ENCODE measurements at places on chromosomes 3 and 15. TPM values are rescaled to one million over a fixed set of nuclear protein-coding genes. Genes with fewer than 3 reads are reported as not detected.

GRCh38 chr3:197835509-197835908 lies 44.5 kb downstream of the LRCH3 start:
- DNase-seq, result no peak

GRCh38 chr3:71940486-71940885 lies 155.5 kb upstream of the PROK2 start:
- no peak for DNase-seq

- no peak for DNase-seq
Observed at GRCh38 chr15:78329625-78330024, 10.5 kb upstream of the CRABP1 start.

GRCh38 chr3:79016587-79017376 lies 751.0 kb downstream of the ROBO1 start:
- DNase-seq, result no peak

The STX19 gene
- not detected for total RNA-seq

GRCh38 chr15:43648649-43649429 lies at the start of gene CATSPER2:
Gene CATSPER2 (minus strand): TSS chr15:43648844. CDS start chr15:43648061, 783 bp downstream.
- DNase-seq, result no peak

DNA sequence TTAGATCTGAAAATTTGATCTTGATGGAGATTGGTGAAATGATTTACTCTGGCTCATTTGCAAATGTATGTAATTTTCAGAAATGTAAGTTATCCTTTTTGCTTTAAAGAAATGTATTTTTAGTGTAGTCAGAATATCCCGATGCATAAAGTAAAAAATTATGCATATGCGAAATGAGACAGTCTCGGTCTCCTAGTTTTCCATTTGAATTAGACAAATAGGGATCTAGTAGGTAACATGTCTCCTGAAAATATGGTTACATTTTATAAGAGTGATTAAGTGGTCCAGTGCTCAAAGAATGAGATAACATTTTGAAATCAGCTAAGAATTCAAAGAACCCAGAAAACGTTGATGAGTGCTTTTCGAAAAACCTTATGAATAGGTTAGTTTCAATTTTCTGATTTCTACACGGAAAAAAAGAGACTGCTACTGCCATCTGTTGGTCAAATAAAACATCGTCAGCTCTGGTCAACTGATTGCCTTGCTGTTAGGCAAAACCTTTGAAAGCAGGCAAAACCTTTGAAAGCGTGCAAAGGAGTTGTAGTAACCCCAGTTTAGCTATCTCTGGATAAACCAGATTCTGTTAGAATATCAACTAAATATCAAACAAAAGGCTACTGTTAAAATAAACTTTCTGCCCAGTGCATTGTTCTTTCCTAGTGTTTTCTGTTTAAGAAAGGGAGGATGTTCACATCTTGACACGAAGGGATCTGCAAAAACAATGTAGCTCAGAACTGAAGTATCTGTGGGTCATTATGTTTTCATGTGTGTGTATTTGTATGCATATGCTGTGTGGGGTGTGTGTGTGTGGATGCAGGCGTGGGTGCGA lies 59.3 kb upstream of the CHMP2B start:
- no peak for DNase-seq

DNA sequence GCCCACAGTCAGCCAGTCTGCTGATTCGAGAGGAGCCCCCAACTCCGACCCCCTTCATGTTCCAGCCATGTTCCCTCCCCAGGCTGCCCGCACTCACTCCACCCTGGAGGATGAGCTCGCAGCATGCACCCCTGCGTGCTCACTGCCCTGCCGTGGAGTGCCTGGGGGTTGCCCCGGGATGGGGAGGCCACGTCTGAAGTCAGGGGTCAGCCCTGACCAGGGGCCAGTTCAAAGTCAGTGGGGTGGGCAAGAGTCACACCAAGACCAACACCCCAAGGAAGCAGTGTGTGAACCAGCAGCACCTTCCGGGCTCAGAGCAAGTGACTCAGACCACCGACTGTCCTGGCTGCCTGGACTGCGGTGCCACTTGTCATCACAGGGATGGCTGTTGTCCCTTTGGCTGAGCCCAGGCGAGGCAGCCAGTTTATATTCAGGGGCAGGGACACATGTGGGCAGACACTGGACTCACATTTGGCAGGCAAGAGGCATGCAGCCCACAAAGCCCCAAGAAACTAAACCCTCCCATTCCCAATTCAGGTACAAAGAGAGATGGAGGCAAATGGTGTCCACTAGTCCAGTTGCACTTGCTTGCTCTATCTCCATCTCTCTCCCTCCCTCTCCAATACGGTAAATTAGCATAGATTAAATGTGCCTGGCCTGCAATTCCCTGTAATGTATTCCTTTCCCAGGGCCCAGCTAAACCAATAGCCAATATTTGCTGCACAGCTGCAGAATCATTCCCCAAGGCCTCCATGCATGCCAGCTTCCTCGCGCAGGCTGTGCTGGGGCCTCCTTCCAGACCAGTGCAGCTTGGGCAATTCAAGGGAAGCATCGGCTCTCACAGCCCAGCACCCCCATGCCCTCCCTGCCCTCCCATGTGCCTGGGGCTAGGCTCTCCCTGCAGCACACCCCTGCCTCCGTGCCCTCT lies 135.7 kb upstream of the IQSEC1 start:
- no peak for DNase-seq

GRCh38 chr3:32082721-32083120 lies 23.7 kb upstream of the GPD1L start:
- DNase-seq, result no peak

The SLC24A5 gene
- total RNA-seq, result not detected

- no peak for DNase-seq
Observed at GRCh38 chr3:18030371-18030870, 288.0 kb upstream of the TBC1D5 start.

- no peak for DNase-seq
Observed at GRCh38 chr15:90225504-90226234, 8.1 kb downstream of the CIB1 start.

DNA sequence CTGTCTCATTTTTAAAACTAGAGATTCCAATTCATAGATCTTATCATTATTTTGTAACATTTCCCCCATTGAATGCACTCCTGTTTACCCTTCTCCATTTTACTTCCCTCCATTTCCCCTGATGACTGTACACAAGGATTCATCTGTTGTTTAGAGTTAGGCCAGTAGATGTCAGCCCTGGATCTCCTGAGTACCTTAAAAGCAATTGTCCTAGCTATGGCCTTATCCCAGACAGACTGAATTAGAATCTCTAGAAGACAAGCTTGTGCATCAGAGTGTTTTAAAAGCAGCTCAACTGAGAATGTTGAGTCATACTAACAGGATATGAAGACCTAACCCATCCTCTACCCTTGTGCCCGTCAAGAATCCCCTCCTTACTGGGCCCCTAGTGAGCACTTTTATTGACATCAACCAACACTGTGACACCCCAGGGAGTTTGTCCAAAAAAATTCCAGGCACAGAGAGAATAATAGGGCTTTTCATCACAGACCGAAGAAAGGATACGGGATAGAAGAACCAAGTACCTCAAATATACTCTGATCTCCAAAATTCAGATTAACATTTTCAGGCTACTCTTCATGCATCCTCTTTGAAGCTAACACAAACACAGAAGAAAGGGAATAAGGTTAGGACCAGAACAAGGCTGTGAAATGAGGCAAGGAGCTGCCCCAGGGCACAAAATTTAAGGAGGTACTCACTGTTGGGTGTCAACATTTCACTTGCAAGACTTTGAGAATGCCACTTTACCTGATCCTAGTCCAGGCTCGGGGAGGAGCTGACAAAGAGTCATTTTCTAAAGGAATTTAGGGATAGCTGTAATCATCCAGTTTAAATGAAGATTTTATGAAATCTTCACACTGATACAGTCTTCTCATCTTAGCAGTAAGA lies 17.1 kb downstream of the ZBED2 start:
- no peak for DNase-seq

Data from H1 (cell line).